EL (cell line): ENCODE measurements at places on chromosomes 4 and X.

DNA sequence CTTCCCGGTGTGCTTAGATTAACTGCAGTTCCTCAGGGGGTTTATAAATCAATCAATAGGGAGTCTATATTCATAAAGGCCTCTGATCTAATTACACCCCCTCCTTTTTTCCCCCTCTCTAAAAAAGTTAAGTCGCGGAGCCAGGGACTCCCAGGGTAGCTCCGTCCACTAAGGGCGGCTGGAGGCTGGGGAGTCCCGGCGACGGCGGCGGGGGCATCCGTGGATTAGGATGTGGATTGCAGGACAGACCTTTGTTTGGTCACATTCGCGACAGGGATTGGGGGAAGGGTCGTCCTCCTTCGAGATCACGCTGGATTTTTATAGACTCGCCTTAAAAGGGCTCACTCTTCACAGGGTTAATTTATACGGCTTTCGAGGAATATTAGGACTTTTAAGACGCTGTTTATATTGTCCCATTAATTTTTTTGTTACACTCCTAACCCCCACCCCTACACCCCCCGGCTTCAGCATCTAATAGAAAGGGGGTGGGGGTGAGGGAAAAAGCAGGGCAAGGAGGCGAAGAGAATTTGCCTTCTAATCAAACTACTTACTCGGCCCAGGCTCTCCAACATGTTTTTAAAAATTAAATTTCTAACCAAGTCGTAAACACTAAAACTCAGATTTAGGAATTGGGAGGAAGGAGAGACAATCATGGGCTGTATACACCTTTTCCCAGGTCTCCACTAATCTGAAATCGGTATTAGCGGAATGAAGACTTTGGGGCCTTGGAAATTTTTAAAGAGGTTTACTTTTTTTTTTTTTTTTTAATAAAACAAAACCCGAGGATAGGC is 8.5 kb downstream of the PITX2 start:
- DNase-seq, result no peak

GRCh38 chr4:56215901-56216300 is 171.4 kb downstream of the AASDH start:
- peak; percentile 21 for DNase-seq

GRCh38 chr4:146379744-146380143 is 142.0 kb downstream of the SLC10A7 start:
- DNase-seq, result peak; percentile 37

DNA sequence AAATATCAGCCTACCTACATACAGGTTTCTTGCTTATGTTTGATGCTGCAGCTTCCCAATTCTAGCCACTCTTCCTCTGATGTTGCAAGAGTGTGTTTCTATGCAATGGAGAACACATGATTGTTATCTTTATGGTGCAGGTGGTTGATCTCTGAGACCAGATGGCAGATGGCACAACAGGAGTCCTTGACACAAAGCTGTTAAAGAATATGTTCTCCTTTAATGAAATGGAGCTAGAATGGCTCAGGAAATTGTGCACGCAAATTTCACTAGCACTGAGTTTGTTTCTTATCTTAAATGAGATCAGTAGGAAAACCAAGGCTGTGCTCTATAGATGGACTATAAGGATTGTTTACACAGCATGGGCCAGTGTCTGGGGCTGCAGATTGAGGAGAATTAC is 29.9 kb upstream of the TTC29 start:
- DNase-seq, result no peak

GRCh38 chr4:77169481-77169880 is 12.5 kb downstream of the CCNG2 start:
- DNase-seq, result no peak

GRCh38 chr4:150828159-150828558 is 186.9 kb downstream of the LRBA start:
- DNase-seq, result no peak

GRCh38 chr4:26206999-26207398 is 113.8 kb upstream of the RBPJ start:
- no peak for DNase-seq

GRCh38 chrX:7272346-7272745 is 124.4 kb upstream of the PUDP start:
- DNase-seq, result no peak

DNA sequence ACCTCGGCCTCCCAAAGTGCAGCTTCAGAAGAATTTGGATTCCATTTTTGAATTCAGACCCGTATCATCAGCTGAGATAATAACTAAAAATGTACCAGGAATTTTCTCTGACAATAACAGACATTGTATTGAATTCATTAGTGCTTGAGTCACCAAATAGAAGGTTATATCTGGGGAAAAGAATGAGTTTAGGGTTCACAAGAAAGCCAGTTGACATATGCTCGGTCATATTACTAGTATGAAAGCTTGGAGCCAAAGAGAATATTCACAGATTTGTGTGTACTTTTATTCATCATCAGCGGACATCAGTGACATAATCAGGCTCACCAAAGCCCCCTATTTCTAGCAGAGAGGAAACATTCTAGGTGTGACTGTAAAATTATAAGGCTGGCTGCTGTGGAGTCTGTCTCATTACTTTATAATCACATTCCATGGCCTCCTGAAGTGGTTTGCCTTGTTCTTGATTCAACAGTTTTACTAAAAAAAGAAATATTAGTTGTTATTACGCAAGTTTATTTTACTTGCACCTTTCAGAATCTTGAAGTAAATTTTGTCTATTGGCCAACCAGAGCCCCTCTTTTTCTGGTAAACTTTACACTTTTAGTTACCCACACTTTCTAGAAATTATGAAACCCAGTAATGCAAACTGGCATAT is 14.6 kb upstream of the DCTD start:
- DNase-seq, result peak; percentile 67

GRCh38 chr4:80454040-80454439 is 118.5 kb downstream of the CFAP299 start:
- peak; percentile 33 for DNase-seq

- no peak for DNase-seq
Measured at GRCh38 chr4:23747281-23747735, 142.5 kb downstream of the PPARGC1A start.
